ENCODE measurements at places on chromosomes 2 and 18. TPM values are rescaled to one million over a fixed set of nuclear protein-coding genes. Genes with fewer than 3 reads are reported as not detected.

Gene PARD3B
- 13.5 TPM for total RNA-seq

Gene PLEKHH2
- total RNA-seq, result 16.9 TPM

- no peak for DNase-seq
Measured at GRCh38 chr2:142716463-142717242, 160.8 kb upstream of the KYNU start.

DNA sequence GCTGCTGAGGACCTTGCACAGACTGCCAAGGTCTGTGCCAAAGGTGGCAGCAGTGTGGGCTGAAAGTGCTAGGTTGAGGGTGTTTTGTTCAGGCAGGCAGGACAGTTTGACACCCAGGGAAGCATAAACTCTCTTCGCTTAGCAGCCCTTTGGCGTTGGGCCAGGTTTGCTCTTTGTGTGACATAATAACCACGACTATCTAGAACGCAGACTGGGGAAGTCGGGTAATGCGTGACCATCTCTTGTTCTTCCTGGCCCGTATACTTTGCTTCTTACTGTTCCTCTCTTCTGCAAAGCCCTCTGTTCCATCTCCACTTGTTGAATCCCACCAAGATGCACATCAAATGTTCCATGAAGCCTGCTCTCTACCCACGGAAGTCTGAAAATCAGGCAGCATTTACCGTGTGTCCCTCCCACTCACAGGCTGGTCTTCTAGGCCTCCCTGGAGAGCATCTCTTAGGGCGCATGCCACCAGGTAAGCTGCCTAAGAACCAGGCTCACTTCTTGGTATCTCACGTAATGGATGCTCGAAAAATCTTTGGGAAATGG, 96.7 kb upstream of the LMAN1 start:
- no peak for DNase-seq

- no peak for DNase-seq
Measured at GRCh38 chr2:102796337-102796736, 34.5 kb downstream of the TMEM182 start.

GRCh38 chr2:129934044-129934822, 45.2 kb upstream of the RAB6C start:
- DNase-seq, result peak; percentile 64

GRCh38 chr2:127413782-127414637, 4.2 kb upstream of the PROC start:
- no peak for DNase-seq

DNA sequence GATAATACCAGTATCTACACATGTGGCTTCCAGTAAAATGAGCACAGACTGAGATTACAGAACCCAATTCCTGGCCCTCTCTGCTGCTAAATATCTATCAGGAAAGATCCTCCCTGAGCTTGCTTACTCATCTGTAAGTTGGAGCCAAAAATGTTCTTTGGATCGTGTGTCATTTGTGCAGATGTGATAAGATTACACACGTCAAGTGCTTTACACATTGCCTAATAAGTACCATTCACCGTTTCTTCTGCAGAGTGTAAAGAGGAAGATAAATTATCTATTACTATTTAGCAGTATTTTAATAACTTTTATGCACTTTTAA, 23.2 kb upstream of the SLC20A1 start:
- DNase-seq, result no peak

Gene MYO5B
- 53.1 TPM for total RNA-seq

GRCh38 chr2:12504443-12504842, 212.3 kb upstream of the TRIB2 start:
- DNase-seq, result no peak

- DNase-seq, result no peak
Measured at GRCh38 chr2:146227152-146228019, 1617.4 kb upstream of the ACVR2A start.

DNA sequence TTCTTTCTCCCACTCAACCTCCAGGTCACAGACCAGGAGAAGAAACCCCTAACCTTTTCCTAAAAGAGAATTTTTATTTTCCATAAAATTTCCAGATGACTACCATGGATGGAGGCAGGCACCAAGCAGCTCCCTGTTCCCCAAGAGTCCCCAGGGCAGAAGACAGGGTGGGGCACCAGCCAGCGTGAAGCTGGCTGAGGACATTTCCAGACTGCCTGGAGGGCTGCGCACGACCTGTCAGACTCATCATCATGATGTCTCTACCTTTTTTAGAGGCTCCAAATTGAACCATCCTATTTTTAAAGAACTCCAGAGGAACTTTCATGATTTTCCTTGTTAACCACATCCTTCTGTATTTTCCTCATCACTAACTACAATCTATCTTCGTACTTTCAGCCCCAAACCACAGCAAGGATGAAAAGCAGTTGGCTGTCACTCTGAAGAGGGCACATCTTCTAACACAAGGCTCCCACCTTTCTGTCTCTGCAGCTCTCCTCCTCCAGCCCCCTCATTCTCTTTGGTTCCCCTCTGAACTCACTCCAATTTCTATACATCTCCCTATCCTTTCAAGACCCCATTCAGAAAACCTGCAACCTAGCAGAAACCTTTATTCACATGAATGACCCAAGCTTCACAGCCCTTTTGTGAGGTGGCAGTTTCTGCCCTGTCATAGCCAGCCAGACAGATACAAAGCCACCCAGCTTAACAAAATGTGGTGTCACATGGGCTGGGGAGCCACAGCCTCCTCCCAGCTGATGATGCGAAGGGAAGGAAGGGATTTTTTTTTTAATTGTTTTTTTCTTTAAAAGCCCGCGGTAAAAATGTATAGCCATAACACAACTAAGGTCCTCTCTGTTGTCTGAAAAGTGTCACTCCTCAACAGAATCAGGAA, 11.1 kb downstream of the AMMECR1L start:
- DNase-seq, result peak; percentile 20

DNA sequence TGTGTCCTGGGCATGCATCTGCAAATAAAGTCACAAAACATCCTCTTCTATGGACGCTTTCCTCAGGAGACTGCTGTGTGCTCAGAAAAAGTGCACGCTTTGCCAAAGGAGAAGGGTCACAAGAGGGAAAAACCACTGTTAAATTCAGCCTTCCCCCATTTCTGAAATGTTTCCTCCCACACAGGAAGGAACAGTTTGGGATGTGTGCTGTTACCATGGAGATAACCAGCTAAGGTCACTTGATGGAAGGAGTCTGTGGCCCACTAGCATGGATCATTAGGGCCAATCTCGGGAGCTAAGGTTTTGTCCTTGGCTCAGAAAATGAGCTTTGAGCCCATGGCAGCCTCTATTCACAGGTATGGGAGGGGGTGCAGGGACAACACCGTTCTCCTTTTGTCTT, 5.6 kb downstream of the KCNE4 start:
- DNase-seq, result no peak

DNA sequence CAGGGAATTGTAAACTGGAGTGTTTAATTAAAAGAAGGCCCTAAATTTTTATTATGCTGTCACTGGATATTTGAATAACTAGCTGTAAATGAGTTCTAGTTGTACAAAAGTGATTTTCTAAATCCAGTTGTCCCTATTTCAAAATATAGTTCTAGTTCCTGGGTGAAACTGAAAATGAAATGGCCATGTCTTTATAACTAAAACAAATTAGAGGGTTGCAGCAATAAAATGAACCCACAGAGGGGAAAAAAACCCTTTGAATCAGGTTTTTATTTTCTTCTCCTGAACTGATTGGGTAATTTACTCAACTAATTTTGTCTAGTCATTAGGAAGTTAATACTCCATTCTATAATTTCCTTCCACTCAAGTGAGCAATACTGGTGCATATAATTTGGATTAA, 55.6 kb upstream of the MAP4K3 start:
- no peak for DNase-seq

DNA sequence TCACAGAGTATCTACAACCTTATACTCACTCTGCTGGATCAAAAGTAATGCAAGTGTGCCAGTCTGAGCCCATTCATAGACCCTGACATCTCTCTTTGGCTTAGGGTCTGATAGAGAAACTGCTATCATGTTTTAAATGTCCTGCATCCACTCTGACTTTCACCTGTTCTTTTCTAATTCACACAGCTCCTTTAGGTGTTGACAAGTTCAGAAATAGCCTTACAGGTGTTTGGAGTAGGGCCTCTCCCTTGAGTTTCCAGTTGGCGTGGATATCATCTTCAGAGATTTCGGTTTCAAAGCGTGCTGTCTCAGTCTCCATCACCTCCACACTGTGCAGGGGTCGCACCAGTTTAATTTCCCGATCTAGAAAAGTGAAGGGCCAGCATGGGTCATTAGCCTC, 150.3 kb downstream of the PLEKHA3 start:
- DNase-seq, result no peak

Gene STARD6
- total RNA-seq, result not detected

Gene CNTNAP5
- total RNA-seq, result not detected

Gene SLC30A3
- total RNA-seq, result 0.15 TPM

Gene LIPG
- 1.9 TPM for total RNA-seq
